ENCODE measurements at places on chromosomes 16 and 17.
A peak's percentile ranks its signal among the peaks of the same experiment; 100 is the strongest.

DNA sequence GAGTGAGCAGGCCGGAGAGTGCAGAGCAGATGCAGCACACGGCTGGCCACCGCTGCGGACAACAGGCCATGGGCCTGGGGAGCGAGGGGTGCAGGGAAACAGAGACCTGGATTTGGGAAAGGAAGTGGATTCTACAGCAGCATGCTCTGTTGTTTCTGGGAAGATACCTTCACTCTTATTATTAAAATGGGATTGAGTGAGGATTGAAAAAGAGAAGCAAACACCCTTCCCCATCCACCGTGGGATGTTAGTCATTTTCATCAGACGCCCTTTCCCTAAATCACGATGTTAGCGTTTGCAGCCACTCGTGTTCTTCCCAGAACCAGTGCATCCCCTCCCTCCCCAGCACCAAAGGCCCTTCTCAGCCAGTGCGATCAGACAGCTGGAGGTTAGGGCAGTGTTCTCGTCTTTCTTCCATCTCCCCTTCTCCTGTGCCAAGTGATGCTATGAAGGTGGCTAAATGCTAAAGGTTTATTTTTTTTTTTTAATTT is 196.5 kb upstream of the CHMP6 start:
- DNase-seq: no peak

DNA sequence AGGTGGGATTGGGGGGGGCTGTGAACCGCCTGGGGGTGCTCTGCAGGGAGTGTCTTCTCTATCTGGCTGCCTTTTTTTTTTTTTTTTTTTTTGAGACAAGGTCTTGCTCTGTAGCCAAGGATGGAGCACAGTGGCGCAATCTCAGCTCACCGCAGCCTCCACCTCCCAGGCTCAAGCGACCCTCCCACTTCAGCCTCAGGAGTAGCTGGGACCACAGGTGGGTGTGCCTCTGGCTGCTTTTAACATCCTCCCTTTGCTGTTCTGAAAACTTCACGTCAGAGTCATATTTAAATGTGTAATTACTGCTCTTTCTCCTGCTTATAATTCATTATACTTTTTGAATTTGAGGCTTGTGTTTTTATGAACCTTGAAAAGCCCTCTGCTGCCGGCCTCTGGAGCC is 78.4 kb downstream of the ZNF778 start:
- DNase-seq: no peak

GRCh38 chr16:77610496-77610895 is 111.8 kb upstream of the NUDT7 start:
- DNase-seq: no peak

- DNase-seq: peak; percentile 55
These were observed 16.9 kb upstream of the CCL22 start for GRCh38 chr16:57341441-57342303.

DNA sequence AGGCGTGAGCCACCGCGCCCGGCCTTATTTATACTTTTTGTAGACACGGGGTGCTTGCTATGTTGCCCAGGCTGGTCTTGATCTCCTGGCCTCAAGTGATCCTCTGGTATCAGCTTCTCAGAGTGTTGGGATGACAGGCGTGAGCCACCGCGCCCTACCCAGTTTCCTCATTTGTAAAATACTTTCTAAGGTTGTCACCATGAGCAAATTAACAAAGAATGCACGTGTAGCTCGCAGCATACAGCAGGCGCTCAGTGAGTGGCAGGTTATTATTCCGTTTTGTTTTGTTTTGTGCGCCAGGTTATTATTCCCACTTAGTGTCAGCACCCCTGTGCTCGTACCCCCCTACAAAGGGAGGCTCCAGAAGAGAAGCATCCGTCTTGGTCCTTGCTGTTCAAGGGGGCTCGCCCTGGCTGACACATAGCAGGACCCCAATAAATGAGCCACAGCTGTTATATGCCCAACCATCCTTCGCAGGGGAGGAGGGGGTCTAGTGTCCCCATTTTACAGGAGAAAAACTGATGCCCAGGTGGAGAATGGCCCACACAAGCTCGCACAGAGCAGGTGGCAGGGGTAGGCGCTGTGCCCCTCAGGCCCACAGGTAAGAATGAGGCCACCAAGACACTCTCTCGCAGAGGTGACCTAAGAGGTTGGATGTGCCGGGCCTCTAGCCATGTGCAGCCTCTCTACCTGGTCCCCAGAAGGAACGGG is 686 bp upstream of the MIEF2 start:
- DNase-seq: no peak
